Colonic mucosa (tissue), 4 donors: ENCODE measurements at places on chromosomes 2 and 18.

GRCh38 chr18:77560341-77560992, 310.8 kb downstream of the GALR1 start:
- no peak for DNase-seq

DNA sequence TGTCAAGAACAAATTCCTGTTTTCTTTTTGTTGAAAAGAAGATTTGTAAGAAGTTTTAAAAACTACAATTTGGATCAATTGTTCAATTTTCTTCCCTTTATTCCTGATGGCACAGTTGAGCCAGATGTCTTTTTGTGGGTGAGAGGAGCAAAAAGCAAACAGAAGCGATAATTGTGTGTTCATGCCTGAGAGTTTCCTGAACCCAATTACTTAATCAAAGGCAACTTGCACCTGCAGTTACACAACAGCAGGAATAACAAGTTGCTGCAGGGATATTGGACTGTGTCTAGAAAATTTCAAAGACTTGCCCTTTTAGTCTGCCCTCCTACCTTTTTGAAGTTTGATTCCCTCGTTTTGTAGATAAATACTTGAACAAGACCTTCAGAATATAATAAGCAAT, 383.6 kb downstream of the DSEL start:
- no peak for DNase-seq

- DNase-seq: no peak
Measured at GRCh38 chr18:11147962-11148679, 1.2 kb downstream of the PIEZO2 start.

DNA sequence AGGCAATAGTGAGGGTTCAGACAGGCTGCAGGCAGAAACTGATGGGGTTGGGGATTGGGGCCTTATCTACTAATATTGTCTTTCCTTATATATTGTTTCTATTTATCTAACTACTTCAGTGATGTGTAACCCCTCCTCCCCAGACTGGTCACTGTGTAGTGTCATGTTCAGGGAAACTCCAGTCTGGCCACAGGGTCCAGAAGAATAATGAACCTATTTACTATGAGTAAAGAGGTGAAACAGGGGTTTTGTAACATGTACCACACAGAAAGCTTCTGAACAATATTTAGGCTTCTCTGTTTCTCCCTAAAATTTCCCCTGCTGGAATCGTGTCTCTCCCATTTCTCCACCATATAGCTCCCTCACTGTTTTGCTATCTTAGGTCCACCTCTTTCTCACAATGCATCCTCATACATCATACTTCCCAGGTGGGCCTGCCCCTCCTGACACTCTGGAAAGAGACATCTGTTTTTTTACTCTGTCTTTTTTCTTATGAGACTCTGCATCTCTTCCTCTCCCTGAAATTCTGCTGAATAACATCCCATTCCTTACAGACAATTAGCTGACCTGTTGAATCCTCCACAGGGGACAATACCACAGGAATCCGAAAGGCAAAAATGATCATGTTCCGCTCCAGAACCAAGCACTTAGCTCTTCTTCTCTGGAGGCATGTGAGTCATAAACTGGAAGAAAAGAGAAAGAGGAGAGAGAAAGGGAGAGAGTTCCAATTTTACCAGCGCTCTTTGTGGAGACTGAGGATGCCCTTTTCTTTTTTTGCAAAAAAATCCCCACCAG, 154.8 kb downstream of the ZEB2 start:
- no peak for DNase-seq

- no peak for DNase-seq
Measured at GRCh38 chr2:208150094-208150493, 4.1 kb upstream of the CRYGB start.

DNA sequence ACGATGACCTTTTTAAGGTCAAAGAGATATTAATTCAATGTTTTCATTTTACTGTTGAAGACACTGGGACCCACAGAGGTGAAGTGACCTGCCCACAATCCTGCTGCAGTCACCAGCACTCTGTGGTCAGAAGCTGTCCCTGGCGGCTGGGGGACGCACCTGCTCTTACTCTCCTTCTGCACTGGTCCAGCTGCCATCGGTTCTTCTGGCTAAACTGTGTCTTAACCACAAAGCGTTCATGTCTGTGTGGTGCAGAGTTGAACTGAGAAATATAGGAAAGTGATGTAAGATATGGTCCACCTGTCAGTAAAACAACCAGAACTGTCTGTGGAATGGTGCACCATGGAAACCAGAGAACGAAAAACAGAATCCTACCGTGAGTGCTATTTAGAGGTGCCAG, 44.9 kb upstream of the SMIM21 start:
- no peak for DNase-seq
